ENCODE measurements at places on chromosomes 12 and 14.

DNA sequence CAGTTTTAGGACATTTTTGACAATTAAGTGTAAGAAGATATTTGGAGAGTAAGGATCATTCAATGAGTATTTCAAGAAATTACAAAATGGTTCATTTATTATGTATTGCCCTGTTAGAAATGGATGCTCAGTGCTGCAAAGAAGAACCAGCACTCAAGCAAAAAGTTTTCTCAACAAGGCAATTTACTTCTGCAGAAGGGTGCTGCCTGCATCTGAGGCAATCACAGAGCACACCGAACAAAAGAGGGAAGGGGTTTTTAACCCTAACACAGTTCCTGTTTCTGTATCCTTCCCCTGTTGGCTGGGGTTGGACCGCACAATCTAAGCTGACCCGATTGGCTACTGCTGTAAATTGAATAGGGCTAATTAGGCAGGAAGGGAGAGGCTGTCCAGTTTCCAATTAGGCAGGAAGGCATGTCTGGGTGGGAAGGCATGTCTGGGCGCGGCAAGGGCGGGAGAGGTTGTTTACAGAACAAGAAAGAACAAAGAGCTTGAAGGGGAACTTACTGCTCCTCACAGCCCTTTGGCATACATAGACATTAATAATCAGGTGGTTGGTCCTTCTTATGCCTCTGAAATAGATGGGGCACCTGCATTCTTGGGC, 41.4 kb downstream of the SPTSSA start:
- DNase-seq: no peak

DNA sequence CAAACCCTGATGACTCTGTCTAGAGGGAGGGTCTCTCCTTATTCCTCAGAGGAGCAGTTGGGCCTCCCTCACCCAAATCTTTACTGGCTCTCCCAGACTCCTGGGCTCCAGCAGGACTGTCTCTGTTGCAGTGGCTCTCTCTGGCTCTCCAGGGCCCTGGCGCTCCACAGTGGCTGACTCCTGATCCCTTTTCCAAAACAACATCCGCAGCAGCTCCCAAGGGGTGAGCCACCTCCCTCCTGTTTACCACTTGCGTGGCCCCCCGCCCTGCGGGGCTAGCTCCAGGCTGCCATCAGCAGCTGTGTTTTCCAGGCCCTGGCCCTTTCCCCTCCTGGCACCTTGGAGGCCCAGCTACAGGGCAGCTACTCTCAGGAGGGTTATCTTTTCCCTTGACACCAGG, 123.5 kb downstream of the CALM1 start:
- DNase-seq: no peak

- DNase-seq: no peak
These were observed 76.0 kb upstream of the ST8SIA1 start for GRCh38 chr12:22410486-22410885.

DNA sequence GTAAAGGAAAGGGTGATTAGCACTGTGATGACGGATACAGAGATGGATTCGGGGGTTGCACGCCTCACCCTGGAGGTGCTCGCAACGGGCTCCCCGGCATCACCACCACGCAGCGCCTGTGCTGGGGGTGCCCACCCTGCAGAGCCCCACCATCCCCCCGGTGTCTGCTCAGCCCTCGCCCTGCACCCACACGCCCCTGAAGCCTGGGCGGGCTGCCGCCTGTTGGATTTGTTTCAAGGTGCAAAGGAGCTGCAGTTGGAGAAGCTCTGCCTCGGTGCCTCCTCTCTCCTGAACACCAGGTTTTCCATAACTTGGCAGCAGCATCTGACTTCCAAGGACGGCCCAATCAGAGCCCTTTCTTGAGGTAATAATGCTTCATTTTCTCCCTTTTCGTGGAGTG, 106.1 kb upstream of the TMEM132D start:
- no peak for DNase-seq

- DNase-seq: peak; percentile 14
These were observed 421.7 kb downstream of the VRK1 start for GRCh38 chr14:97218691-97219430.

DNA sequence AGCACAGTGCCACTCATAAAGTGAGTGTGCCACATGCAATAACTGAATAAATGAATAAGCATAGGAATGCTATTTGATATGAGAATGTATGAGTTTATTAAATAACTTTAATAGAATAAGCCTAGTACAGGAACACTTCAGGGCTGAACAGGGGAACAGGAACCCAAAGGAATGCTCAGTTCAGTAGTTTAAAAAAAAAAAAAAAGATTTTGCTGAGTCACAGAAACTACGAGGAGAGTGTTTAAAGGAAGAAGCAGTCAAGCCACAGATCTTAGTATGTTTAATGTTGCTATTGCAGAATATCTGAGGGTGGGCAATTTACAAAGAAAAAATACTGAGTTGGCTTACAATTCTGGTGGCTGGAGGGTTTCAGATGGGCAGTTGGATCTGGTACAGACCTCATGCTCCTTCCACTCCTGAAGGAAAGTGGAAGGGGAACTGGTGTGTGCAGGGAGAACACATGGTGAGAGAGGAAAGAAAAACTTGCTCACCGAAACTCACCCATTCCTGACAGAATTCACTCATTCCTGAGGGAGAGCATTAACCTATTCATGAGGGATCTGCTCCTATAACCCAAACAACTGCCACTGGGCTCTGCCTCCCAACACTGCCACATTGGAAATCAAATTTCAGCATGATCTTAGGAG, 880.3 kb upstream of the MGAT4C start:
- DNase-seq: peak; percentile 18

GRCh38 chr12:13229504-13229903, 33.0 kb downstream of the EMP1 start:
- DNase-seq: no peak

- no peak for DNase-seq
These were observed 1.5 kb downstream of the RDH5 start for GRCh38 chr12:55721601-55722213.

DNA sequence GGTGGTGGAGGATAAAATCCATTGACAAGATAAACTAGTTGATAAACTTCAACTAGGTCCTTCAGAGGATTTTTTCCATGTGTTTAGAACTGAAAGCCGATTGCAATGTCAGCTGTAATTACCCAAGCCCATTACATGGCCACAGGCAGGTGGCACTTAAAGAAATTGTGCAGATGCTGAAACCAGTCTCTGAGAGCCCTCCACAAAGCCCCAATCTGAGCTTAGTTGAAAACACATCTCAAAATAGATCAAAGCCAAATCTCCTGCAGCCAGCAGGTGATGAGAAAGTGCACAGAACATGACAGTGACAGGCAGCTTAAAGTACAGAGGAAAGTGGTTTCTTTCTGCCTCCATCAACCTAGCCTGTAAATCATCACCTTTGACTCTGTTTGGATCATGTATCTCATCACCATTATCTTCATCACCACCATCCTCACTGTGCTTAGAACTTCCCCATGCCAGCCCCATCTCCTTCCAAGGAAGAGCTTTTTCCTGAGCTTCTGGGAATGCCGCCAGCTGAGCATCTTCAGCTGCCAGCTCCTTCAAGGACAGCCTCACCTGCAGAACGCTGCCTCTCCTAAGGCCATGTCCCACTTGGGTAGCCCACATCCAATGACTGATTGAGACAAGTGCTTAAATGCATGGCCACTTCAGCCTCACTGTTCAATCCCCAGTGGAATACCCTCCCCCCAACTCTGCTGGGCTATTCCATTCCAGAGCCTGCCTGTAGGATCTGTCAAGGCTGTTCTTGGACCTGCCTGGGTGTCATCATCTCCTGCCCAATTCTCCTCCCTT, 219.5 kb upstream of the TMEM132C start:
- no peak for DNase-seq

GRCh38 chr12:30257618-30258017, 438.1 kb downstream of the IPO8 start:
- no peak for DNase-seq

DNA sequence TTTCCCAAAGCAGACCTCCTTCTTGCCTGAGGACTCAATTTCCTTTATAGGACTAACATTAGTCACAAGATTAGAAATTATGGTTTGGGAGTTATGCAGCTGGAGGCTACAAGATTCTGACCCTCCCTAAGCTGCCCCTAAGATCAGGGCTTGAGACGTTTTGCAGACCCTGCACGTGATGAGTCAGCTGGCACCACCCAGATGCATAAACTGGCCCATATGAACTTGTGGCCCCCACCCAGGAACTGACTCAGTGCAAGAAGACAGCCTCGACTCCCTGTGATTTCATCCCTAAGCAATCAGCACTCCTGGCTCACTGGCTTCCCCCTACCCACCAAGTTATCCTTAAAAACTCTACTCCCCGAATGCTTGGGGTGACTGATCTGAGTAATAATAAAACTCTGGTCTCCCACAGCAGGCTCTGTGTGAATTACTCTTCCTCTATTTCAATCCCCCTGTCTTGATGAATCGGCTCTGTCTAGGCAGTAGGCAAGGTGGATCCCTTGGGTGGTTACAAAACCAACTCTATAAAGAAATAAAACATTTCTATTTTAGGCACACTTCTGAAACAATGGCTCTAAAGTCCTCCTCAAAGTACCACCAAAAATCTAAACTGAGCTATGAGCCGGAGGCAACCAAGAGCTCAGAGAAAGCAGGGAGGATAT, 233.4 kb downstream of the TMEM132D start:
- DNase-seq: no peak

DNA sequence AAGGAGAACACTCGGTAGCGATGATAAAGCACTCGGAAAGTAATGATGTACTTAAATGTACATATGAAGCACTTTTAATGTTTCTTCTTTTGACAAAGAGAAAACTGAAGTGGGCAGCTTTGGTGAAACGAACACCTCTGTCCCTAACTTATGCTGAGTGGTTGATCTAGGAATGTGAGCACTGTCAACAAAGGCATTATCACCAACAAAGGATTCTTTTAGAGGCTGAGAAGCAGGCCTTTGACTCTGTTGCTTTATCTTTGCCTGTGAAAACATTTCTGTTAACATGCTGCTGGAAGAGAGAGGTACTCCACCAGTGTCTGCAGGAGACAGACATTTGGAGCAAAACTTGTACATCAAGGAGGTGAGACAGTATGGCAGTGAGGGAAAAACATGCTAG, 103.2 kb upstream of the VRK1 start:
- DNase-seq: no peak

DNA sequence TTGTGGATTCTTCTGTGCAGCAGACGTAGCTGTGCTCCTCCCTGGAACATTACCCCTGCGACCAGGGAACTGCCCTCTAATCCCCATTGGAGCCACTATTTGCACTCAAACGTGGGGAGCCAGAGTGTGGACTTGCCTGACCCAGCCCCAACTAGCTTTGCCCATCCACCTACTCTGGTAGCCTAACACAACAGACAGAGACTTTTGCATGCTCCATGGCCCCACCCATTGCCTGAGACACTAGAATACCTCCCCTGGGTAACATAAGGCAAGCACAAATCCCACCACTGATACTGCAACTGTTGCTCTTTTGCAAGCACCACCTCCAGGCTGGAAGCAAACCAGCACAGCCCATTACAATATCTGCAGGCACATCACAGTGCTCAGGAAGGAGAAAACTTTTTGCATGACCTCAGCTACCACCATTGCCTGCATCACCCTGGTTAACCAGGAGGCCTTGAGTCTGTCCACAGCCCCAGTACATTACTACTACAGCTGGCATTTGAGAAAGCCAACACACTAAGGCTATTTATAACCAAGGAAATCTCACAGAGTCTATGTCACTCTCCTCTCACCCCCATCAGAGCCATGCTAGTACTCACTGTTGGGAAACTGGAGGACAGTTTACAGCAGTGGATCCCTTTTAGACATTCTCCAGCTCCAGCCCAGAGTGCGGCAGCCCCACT, 15.0 kb downstream of the CEP128 start:
- peak; percentile 51 for DNase-seq

GRCh38 chr14:68986926-68987652, 8.0 kb upstream of the ACTN1 start:
- no peak for DNase-seq

DNA sequence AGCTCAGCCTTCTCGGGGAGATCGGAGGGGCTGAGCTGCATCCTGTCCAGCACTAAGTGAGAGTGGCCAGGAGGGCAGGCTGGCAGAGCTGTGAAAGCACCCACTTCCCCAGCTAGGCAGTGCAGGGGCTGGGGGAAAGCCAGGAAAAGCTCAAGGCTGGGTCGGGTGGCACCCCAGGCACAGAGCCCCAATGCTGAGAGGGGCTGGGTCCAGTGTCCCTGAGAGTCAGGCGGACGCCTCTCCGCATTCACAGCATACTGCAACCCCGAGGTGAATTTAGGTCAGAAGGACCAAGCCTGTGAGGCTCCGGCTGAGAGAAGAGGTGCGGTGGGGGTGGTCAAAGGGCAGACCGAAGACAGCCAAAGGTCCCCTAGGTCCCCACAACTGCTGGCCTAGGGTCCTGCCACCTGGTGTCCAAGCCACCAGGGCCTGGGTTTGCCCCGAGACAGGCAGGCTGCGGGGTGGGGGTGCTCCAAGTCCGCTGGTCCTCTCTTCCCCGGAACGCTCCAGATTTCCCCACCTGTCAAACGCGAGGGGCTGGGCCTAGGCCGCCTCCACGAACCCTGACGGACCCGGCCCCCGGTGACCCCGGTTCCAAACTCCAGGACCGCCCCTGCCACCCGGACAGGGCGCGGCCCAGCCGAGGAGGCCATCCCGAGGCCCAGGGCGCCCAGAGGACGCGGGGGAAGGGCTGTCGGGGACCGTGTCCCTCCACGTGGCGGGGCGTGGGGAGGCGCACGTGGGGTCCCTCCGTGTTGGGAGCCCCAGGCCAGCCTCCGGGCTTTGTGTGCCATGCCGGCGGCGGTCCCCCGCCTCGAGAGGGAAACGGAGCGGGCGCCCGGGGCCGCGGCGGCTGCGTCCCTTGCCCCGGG, 527 bp downstream of the CAMKK2 start:
- DNase-seq: peak; percentile 56

GRCh38 chr12:4572680-4573079, 10.7 kb downstream of the DYRK4 start:
- no peak for DNase-seq

- peak; percentile 5 for DNase-seq
These were observed 23.4 kb upstream of the ATXN7L3B start for GRCh38 chr12:74514098-74514872.

- DNase-seq: no peak
These were observed 134.4 kb upstream of the GRIP1 start for GRCh38 chr12:66813137-66813892.

DNA sequence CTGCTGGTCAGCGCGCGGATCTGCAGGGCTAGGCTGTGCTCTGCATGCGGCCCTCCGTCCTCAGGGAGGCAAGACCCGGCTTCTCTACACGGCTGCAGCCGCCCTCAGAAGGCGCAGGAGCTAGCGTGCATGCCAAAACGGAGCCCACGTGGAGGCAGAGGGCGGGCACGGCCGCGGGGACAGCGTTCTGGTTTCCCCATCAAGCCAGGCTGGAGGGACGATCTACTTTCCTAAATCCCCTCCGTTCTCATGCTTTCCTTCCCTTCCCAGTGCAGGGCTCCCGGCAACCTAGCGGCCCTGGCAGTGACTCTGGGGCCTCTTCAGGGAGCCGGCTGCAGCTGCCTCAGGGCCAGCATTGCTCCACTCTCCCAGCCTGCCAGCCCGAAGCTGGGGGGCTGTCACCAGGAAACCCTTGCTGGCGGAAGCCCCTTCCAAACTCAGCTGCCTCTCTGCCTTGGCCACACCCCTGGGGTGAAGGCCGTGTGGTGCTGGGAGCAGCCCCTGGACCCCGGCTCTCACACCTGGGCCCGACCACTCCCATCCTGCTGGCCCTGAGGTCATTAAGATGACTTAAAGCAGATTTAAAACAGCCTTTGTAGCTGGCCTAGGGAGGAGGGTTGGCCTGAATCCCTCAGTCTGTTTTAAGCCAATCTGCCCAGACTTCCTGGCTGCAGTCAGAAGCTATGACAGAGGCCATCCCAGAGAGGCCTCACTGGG, 9.2 kb upstream of the GOLGA3 start:
- DNase-seq: peak; percentile 55

Measured in AG20443 (cell line).